Fibroblast of skin of abdomen (primary cell): ENCODE measurements at places on chromosomes 5 and 9.

DNA sequence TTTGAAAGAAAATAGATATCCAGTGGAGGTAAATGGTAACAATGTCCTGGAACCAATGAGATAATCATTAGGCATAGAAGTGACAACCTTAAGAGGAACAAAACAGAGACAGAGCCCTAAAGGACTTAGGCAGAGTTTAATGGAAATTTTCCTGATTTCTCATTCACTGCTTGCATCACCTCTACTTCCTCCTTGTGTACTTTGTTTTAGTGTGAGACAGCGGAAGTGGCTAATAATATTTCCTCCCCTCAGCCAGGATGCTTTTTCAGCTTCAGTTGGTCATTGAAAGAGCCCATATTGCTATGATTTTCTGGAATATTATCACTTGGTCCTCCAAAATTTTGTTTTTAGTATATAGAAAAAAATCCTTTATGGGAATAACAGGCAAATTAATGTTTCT lies 153.4 kb upstream of the MPDZ start:
- DNase-seq: no peak

DNA sequence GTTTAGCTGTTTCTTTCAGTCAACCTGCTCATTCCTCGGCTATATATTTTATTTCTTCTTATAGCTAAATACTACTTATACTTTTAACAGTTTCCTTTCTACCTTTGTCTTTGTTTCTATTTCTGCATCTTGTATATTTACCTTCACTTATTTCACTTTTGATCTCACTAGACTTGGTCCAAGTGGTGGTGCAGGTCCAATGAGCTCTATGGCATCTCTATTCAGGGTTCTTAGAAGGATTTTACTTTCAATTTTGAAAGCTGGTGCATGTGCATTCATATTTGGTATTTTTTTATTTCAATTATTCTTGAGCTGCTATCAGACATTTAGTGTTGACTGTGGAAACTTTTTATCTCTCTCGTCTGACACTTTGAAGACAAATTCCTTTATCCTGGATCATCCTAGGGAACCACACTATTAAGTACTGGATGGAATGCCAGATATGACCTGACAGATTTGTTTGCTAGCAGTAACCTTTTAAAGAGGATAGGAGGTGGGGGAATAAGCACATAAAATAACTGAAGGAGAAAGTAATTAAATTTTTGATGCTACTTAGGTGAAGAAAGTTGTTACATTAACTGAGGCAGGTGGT lies 123.1 kb upstream of the PJA2 start:
- peak; percentile 17 for DNase-seq

- DNase-seq: peak; percentile 25
These were observed 78.5 kb downstream of the ERP44 start for GRCh38 chr9:100020121-100020795.

DNA sequence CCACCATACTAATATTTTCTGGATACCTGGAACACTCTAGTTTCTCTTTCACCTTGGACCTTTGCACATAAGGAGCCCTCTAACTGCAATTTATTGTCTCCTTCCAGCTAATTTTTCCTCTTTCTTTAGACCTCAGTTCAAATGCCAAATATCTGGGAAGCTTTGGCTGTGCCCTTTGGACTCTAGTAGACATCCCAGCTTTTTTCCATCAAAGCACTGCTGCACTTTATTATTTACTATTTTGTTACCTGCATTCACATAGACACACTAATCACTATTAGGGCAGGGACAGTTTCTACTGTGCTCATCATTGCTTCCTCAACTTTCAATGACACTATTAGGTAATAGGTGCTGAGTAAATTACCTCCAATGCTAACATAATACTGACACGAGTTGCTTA lies 2.1 kb downstream of the RIGI start:
- no peak for DNase-seq

DNA sequence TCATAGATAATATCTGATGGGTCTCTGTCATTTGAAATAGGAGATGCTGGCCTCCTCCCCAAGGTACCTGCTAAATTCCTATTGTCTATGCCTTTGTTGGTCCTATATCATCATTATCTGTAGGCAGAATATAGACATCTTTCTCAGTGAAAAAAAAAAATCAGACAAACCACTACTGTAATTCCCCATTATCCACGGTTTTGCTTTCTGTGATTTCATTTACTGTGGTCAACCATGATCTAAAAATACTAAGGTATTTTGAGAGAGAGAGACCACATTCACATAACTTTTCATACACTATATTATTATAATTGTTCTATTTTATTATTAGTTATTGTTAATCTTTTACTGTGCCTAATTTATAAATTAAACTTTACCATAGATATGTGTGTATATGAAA lies 122.5 kb downstream of the INVS start:
- no peak for DNase-seq

- no peak for DNase-seq
These were observed 63.1 kb upstream of the CD180 start for GRCh38 chr5:67259548-67260215.

- no peak for DNase-seq
These were observed 37.8 kb downstream of the MRRF start for GRCh38 chr9:122302237-122303093.

- DNase-seq: peak; percentile 14
These were observed 995.8 kb upstream of the WWC1 start for GRCh38 chr5:167295681-167296005.

DNA sequence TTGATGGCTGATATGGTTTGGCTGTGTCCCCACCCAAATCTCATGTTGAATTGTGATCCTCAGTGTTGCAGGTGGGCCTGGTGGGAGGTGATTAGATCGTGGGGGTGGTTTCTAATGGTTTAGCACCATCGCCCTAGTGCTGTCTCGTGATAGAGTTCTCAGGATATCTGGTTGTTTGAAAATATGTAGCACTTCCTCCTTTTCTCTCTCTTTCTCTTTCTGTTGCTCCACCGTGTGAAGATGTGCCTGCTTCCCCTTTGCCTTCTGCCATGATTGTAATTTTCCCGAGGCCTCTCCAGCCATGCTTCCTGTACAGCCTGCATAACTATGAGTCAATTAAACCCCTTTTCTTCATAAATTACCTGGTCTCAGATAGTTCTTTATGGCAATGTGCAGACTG lies 111.6 kb downstream of the SREK1 start:
- no peak for DNase-seq

DNA sequence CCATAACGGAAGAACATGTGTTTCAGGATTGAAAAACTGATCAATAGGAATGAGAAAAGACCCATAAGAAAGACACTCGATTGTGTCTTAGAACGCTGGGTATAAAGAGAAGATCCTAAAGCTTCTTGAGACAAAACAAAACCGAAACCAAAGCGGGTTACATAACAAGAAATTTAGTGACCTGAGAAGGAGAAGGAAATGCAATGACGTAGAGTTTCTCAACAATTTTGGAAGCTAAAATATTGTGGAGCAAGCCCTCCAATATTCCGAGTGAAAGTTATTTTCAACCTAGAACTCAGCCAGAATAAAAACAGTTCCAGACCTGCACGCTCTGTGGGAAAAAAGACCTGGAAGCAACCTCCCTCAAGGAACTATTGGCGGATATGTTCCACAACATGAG lies 81.9 kb upstream of the FREM1 start:
- no peak for DNase-seq

DNA sequence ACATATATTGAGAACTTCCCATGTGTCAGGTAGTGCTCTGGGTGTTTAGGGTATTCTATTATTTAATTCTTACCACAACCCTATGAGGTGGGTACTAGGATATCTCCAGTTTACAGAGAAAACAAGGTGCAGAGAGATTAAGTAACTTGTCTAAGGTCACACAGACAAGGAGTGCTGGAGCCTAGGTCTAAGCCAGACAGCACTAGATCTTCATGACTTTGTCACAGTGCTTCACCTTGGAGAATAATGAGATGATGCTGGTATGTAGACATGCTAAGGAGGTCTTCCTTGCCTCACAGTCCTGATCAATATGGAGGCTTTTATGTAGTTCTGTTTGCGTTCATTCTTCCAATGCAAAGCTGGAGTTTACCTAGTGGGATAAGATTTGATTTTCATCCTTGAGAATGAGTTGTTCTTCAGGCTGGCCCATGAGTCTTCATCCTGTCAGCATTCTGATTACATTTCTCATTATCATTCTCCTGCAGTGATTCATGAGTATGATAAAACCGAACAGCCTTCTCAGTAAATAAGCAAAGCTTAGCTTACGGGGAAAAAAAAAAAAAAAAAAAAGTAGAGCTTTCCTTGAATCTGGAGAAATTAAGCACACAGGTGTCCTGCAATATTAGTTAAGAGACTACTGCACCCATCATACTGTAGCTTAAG lies 176.3 kb downstream of the C9orf152 start:
- DNase-seq: peak; percentile 83

GRCh38 chr9:16191691-16192402 lies 639.0 kb downstream of the CCDC171 start:
- peak; percentile 90 for DNase-seq

- peak; percentile 38 for DNase-seq
These were observed 6.1 kb upstream of the RNF183 start for GRCh38 chr9:113309204-113309813.

GRCh38 chr9:119298076-119298853 lies 71.0 kb downstream of the BRINP1 start:
- no peak for DNase-seq

DNA sequence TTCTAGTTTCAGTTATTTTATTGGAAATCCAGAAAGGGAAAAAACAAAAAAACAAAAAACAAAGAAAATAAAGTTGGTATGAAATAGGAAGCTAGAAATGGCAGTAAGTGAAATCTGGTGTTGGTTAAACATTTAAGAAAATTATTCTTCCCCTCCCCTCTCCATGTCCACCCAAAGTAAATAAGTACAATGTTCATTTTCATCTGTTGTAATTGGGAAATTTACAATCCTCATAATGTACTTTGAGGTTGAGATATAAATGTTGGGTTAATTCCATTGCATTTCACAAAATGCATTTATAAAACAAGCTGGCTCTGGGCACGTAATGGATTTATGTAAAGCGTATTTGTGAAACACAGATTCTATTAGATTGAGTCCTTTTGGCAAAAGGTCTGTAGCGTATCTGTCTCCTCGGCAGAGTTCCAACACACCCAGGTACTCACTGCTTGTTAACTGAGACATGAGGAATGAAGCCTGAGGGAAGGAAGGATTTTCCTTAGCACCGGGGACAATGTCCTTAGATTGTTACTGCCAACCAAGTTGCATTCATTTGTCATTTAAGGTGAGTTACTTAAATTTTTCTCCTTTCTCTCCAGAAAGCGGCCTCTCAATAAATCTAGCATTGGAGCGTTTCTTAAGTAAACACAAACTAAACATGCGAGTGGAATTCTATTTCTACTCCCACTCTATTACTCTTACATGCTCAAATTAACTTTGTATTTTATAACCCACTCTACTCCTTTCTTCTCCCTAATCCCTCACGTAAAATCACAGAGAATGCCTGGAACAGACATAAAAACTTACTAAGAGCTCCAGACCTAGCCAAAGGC lies 912.3 kb upstream of the WWC1 start:
- DNase-seq: no peak

DNA sequence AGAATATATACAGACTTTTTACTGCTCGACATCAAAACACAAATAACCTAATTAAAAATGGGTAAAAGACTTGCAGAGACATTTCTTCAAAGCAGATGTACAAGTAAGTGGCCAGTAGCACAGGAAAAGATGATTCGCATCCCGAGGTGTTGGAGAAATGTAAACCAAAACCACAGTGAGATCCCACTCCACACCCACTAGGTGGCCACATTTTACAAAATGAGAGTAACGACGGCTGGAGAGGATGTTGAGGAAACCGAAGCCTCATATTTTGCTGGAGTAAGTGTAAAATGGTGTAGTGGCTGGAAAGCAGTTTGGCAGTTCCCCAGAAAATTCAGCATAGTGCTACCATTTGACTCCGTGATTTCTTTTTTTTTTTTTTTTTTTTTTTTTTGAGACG lies 21.3 kb upstream of the GBGT1 start:
- DNase-seq: peak; percentile 74

DNA sequence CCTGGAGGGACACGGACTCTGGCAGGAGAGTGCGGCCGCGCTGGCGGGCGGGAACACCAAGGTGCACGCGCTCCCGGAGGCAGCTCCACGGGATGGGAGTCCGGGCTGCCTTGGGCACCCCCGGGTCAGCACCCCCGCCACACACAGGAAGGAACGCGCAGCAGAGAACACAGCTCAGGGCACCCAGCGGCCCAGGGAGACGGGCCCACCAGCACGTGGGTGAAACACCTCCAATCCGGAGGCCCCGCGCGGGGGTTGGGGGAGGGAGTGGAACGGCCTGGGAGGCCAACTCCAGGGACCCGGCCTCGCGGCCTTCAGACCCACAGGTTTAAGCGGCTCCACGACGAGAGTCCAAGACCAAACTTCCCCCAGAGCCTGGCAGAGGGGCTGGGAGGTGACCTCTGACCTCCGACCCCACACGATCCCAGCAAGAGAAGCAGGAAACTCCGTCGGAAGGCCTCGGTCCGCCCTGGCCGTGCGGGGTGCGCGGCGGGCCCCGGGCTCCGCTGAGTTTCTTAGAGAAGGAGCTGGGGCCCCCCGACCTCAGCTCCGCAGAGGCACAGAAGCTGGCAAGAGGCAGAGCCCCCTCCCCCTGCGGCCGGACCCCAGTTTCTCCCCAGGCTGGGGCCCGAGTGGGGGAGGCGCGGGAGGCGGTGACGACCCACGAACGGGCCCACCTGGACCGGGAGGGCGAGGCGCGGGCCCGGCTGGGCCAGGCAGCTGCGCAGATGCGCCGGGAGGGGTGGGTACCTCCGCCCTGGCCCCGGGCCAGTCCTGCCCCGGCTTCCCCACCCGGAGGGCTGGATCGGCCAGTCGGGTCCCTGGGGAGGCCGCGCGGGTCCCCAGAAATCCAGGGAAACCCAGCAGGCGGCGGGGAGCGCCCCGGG lies 851 bp downstream of the NACC2 start:
- DNase-seq: peak; percentile 56

DNA sequence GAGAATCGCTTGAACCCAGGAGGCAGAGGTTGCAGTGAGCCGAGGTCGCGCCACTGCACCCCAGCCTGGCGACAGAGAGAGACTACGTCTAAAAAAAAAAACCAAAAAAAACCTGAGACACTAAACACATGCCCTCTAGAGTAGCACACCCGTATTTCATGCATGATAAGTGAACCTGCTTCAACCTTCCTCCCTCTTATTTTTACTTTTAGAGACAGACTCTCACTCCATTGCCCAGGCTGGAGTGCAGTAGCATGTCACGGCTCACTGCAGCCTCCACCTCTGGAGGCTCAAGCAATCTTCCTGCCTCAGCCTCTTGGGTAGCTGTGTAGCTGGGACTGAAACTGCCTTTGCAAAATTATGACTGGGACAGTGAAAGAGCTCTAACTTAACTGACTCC lies 17.6 kb upstream of the NANS start:
- no peak for DNase-seq

DNA sequence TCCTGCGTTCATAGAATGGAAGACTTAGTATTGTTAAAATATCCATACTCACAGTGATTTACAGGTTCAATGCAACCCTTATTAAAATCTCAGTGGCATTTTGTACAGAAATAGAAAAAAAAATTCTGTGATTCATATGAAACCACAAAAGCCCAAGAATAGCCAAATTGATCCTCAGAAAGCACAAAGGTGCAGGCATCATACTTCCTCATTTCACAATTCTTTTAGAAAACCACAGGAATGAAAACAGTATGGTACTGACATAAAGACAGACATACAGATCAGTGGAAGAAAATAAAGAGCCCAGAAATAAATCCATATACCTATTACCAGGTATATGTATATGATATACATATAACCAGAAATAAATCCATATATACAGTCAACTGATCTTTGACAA lies 86.8 kb upstream of the MEGF10 start:
- peak; percentile 70 for DNase-seq

GRCh38 chr5:139700711-139701055 lies 52.5 kb downstream of the CXXC5 start:
- DNase-seq: no peak
